Left renal pelvis (tissue), 4 donors: ENCODE measurements at places on chromosomes 12 and 14. TPM values are rescaled to one million over a fixed set of nuclear protein-coding genes. Genes with fewer than 3 reads are reported as not detected.

The LGMN gene
- polyA plus RNA-seq = 104 TPM

The LRRC43 gene
- polyA plus RNA-seq = 1.0 TPM

The GRIP1 gene
- 20.0 TPM for polyA plus RNA-seq

The CIDEB gene
- polyA plus RNA-seq = 24.4 TPM

The USP44 gene
- 0.10 TPM for polyA plus RNA-seq

The PRB2 gene
- polyA plus RNA-seq = not detected

The OR4K1 gene
- not detected for polyA plus RNA-seq

The NAV3 gene
- 7.5 TPM for polyA plus RNA-seq

The KRT8 gene
- polyA plus RNA-seq = 285 TPM

The AKAP6 gene
- 2.5 TPM for polyA plus RNA-seq

The VWF gene
- polyA plus RNA-seq = 19.3 TPM

GRCh38 chr12:58079806-58080205, 138.4 kb downstream of the ATP23 start:
- no peak for DNase-seq

DNA sequence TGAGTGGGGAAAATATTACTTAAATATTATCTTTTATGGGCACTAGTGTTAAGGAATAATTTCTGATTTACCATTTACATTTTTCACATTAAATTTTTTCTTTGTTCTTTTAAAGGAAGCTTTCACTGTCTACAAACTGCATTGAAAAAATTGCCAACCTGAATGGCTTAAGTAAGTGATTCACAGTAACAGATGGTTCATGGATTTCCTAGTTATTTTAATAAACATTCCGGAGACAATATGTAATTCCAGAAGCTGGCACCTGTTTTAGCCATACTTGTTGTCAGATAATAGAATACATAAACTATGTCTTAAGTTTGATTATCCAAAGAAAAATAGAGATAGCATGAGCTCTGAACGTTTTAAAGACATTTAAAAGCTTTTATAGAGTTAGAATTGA, 17.1 kb downstream of the DNAL1 start:
- no peak for DNase-seq

GRCh38 chr14:76644855-76645518, 116.3 kb upstream of the VASH1 start:
- DNase-seq = peak; percentile 24

GRCh38 chr12:49304161-49304560, 9.2 kb downstream of the PRPH start:
- DNase-seq = no peak

- DNase-seq = no peak
Measured at GRCh38 chr14:38389681-38390080, 133.8 kb upstream of the CLEC14A start.

DNA sequence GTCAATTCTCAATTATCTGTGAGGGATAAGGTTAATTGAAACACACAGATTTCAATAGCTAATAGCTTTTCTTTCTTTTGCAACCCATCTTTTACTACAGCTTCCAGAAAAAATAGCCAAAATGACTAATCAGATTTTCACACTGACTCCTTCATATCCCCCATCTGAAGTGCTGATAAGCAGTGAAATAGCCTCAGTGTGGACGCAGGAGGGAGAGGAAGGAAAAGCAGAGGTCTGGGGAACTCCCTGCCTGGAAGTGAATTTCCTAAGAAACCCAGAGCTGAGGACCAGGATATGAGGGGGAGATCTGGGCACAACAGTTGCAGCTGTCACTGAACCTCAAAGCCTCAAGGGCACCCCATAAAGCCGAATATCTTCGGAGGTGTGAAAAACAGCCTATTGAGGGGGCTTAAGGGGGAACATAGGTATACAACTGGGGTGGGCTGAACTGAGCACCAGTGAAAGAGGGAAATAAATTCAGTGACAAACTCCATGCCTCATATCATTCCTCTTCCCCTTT, 60.9 kb downstream of the EMP1 start:
- DNase-seq = no peak

GRCh38 chr12:52669426-52669825, 10.8 kb downstream of the KRT1 start:
- no peak for DNase-seq

DNA sequence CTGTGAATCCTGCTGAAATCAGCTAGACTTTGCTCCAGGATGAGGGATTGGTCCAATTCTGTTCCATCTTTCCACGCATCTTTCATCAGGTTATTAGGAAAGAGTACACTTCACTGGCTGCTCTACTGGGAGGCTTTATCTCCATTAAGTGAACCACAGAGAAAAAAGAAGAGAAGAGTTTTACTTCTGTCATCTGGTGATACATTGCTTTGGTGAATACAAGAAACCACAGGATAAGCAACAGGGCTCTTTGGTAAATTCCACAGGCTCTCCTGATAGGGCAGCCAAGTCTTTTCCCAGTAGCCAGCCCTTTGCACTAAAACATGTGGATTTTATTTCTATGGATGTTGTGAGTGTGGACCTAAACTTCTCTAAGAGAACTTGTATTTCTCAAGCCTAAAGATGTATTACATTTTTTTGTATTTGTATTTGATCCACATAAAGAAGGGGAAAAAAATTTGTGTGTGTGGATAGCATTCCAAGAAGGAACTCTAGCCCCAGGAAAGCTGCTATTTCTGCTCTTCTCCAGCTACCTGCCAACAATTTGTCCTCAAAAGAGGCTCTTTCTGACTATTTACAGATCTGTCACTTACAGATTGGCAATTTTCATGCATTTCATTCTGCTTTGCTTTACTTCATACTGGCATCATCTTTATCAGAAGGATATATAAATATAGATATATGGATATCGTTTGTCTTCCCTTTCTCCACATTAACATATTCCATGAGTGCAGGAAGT, 1117.6 kb upstream of the TMEM132C start:
- no peak for DNase-seq

- no peak for DNase-seq
Measured at GRCh38 chr12:113055594-113056380, 743 bp upstream of the DTX1 start.

DNA sequence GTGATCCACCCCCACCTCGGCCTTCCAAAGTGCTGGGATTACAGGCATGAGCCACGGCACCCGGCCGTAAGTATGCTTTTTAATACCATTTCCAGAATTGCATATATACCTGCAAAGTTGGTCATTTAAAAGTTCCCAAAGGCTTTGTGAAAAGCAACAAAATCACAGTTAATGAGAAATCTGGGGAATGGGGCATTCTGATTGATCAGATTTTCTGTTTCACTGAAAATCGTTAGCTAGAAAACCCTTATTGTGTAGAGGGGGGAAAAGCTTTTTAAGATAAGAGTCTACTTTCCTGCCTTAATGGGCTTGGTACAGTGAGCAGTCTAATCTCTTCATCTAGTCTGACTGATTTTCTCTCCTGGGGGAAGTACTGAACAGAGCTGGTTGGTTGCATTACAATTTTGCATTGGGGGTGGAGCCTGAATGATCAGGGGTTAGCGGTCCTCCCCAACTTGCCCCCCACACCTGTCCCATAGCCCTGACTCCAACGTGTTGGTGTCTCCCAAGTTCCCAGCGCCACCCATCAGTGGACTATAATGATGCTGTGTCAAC, 23.8 kb downstream of the IL31 start:
- DNase-seq = no peak

GRCh38 chr14:64628940-64629408, 75.2 kb upstream of the PLEKHG3 start:
- no peak for DNase-seq

DNA sequence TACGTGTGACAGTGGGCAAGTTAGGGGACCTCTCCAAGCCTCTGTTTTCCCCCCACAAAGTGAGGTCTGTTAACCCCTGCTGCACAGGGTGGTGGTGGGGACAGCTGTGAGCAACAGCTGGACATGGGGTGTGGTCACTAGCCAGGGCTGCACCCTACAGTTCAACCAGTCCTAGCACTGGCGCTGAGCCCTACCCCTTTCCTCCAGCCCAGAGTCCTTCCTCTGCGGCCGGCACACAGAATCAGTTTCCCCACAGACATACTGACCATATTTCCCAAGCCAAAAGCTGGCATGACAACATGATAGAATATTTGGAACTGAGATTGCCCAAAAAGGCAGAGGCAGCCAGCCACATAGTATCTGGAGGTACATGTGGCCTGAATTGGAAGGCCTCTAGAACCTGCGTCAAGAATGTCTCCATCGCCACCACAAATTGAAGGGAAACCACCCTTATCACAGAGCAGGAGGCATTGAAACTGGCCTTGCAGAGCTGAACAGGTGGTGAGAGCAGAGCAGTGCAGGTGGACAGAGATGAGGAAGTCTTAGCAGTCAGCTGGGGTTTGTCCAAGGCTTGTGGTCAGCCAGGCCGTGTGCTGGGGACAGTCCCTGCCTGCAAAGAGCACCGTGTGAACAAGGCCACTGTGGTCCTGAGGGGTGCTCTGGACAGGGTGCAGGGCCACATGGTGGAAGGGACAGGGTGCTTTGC, 21.2 kb downstream of the DEGS2 start:
- no peak for DNase-seq

DNA sequence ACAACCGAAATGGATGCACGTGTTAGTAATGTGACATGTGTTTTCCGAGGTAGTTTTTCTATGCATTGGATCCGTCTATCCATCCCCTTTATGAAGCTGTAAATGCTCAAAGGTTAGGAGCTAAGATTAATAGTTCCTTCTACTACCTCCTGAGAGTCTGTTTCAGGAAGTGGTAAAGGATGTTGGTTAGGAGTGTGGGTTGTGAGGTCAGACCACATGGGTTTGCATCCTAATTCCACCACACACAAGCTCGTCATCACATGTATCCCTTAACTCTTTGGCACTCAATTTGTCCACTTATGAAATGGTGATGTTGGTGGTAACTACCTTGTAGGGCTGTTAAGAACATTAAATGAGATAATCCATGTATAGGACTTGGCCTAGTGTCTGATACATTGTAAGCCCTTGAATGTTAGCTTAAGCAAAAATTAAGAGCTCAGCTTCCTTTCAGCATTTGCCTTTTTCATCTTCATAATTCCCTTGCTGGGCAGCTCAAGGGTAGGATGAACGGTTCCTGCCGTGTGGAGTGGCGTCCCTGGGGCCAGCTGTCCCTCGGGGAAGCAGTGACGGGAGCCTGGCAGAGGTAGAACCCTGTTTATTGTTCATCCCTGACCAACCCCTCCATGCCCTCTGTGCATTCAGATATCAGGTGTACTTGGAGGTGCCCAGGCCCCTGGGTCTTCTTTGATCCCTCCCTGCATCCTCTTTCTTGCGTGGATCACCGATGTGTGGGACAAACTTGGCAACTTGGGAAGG, 52.3 kb downstream of the TSPAN9 start:
- no peak for DNase-seq

DNA sequence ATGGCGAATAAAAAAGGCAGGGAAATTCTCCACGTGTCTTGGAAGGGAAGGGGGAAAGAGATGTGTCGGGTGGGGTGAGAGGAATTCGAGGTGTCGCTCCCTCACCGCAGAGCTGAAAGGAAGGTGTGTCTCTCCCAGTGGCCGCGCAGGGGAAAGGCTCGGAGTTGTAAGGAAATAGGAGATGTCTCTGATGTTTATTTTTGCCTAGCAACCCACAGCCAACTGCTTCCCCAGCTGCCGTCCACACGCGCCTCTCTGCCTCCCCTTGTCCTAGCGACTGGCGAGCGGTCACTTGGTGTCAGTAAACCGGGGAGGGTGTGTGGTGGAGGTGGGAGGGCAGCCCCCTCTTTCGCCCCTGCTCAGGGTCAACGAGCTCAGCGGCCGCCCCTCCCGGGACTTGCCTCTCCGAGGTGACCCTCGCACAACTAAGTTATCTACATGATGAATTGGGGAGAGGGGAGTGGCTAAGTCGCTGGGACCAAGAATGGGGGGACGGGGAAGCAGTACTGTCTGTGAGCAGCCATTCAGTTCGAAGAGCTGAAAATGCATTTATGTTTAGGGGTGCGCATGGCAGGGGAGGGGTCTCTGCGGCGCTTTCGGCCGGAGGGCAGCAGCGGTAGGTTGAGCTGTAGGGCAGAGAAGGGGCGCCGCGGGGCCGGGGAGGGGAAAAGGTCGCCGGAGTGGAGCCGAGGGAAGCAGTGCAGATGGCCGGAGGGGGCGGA, 585 bp upstream of the DYRK2 start:
- DNase-seq = peak; percentile 75

- DNase-seq = no peak
Measured at GRCh38 chr12:2292560-2292959, 239.8 kb downstream of the CACNA1C start.

DNA sequence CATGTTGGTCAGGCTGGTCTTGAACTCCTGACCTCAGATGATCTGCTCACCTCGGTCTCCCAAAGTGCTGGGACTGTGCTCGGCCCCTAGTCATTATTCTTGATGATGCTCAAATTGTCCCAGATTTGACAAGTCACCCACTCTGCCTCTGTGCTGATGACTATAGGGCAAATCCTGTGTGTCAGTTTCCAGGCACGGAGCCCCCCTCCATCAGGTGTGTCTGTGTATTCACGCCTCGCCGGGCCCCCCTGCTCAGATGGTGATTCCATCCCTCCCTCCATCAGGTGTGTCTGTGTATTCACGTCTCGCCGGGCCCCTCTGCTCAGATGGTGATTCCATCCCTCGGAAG, 4.3 kb upstream of the GPR132 start:
- no peak for DNase-seq

DNA sequence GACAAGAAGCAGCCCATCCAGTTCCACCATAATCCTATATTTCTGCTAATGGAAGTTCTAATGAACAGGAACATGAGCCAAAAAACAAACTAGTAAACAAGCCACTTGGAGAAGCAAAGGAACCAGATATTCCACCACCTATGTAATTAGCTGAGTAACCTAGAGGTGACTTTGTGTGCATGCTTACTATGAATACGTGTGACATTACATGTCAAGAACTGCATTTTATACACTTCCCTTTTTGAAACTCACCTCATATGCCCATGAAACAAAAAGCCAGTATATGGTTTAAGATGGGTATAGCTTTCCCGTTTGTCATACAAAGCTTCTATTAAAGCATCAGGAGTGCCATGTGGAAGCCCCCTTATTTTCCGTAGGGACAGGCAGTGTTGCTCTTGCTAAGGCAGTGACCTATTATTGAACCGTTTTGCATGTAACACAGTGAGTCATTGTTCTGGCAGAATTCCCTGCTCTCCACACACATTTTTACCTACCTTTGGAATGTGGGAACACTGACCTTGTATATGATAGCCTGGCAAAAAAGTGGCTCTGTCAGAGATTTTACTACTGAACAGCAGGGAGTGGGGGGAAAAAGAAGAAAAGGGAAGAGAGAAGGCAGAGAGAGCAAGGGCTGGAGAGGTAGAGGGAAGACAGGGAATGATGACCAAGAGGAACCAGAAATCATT, 34.8 kb upstream of the FRMD6 start:
- no peak for DNase-seq

GRCh38 chr12:46109343-46110222, 119.2 kb upstream of the SCAF11 start:
- DNase-seq = no peak

- no peak for DNase-seq
Measured at GRCh38 chr12:114580306-114580705, 103.7 kb downstream of the TBX3 start.

- DNase-seq = no peak
Measured at GRCh38 chr14:100866666-100867630, 36.6 kb downstream of the RTL1 start.

DNA sequence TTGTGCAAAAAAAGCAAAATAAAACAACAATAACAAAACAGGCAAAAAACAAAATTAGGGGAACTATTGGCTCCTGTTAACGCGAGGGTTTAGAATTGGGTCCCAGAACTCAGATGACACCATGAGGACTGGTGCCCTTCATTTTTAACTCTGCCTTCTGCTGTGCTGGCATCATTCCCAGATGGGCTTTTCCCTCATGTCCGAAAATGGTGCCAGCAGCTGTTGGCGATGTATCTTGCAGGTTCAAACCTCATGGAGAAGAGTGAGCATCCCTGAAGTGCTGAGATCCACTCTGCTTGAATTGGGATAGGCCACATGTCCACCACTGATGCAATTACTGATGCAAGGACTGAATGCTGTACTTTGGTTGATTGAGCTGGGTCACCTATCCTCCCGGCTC, 61.1 kb downstream of the MYRFL start:
- no peak for DNase-seq

GRCh38 chr12:132014915-132015280, 65.2 kb downstream of the EP400 start:
- DNase-seq = no peak
